H1 (cell line): ENCODE measurements at places on chromosomes 2 and 18. TPM values are rescaled to one million over a fixed set of nuclear protein-coding genes. Genes with fewer than 3 reads are reported as not detected.

The TUBA4B gene
- polyA plus RNA-seq, result 0.08 and 0.25 TPM in 2 replicates

The ANKRD23 gene
- polyA plus RNA-seq, result 3.4 and 4.8 TPM in 2 replicates

The KCTD18 gene
- 1.6 and 2.1 TPM in 2 replicates for polyA plus RNA-seq

The MAPK4 gene
- 3.3 and 3.7 TPM in 2 replicates for polyA plus RNA-seq

The VSNL1 gene
- 34.7 and 49.4 TPM in 2 replicates for polyA plus RNA-seq

The HOXD4 gene
- polyA plus RNA-seq, result not detected in 2 replicates

The HOXD13 gene
- polyA plus RNA-seq, result not detected in 2 replicates

The POTEF gene
- 0.36 and 0.60 TPM in 2 replicates for polyA plus RNA-seq

The LIMS3 gene
- not detected in 2 replicates for polyA plus RNA-seq

The ICOS gene
- polyA plus RNA-seq, result not detected in 2 replicates

The IL36A gene
- polyA plus RNA-seq, result not detected in 2 replicates

The WDR35 gene
- polyA plus RNA-seq, result 5.1 and 9.0 TPM in 2 replicates

The NT5C1B gene
- polyA plus RNA-seq, result not detected in 2 replicates

The RGPD3 gene
- 0.05 and 0.08 TPM in 2 replicates for polyA plus RNA-seq

The CDH19 gene
- polyA plus RNA-seq, result not detected in 2 replicates

The NTSR2 gene
- 0.05 and 0.09 TPM in 2 replicates for polyA plus RNA-seq

The SEH1L gene
- polyA plus RNA-seq, result 31.9 and 41.7 TPM in 2 replicates

The ZBTB7C gene
- 0.15 and 0.17 TPM in 2 replicates for polyA plus RNA-seq

The DCTN1 gene
- polyA plus RNA-seq, result 105 and 155 TPM in 2 replicates

The PLB1 gene
- polyA plus RNA-seq, result 0.08 and 0.36 TPM in 2 replicates

The SCTR gene
- 0.15 and 0.61 TPM in 2 replicates for polyA plus RNA-seq

The CYP26B1 gene
- polyA plus RNA-seq, result 0.06 and 0.19 TPM in 2 replicates

The RBBP8 gene
- polyA plus RNA-seq, result 8.9 and 16.1 TPM in 2 replicates

The RBM43 gene
- polyA plus RNA-seq, result 1.2 and 1.7 TPM in 2 replicates

The CIB4 gene
- polyA plus RNA-seq, result not detected in 2 replicates

The KCNG3 gene
- polyA plus RNA-seq, result 7.8 and 8.1 TPM in 2 replicates

The KCNG2 gene
- 0.71 and 0.74 TPM in 2 replicates for polyA plus RNA-seq

The TRAK2 gene
- 3.0 and 4.5 TPM in 2 replicates for polyA plus RNA-seq

The EFEMP1 gene
- 19.7 and 23.2 TPM in 2 replicates for polyA plus RNA-seq

The FEV gene
- not detected in 2 replicates for polyA plus RNA-seq

The SP110 gene
- 3.1 and 4.3 TPM in 2 replicates for polyA plus RNA-seq

The REG3G gene
- not detected in 2 replicates for polyA plus RNA-seq

The TMEM169 gene
- polyA plus RNA-seq, result 0.41 and 0.75 TPM in 2 replicates

The LRRTM1 gene
- 2.3 and 4.6 TPM in 2 replicates for polyA plus RNA-seq

The RHBDD1 gene
- 9.4 and 10.5 TPM in 2 replicates for polyA plus RNA-seq

The ELP2 gene
- polyA plus RNA-seq, result 45.3 and 55.8 TPM in 2 replicates

The VWA3B gene
- polyA plus RNA-seq, result not detected in 2 replicates

The GPBAR1 gene
- polyA plus RNA-seq, result 0.49 and 0.59 TPM in 2 replicates

The CYBRD1 gene
- 9.2 and 10.7 TPM in 2 replicates for polyA plus RNA-seq

The GALNT3 gene
- polyA plus RNA-seq, result 1.8 and 3.4 TPM in 2 replicates

The CLEC4F gene
- not detected in 2 replicates for polyA plus RNA-seq

The ZDBF2 gene
- 0.99 and 1.5 TPM in 2 replicates for polyA plus RNA-seq

The MOCOS gene
- polyA plus RNA-seq, result 4.7 and 4.8 TPM in 2 replicates

The SERPINB10 gene
- not detected in 2 replicates for polyA plus RNA-seq

The IL36RN gene
- not detected in 2 replicates for polyA plus RNA-seq

The FN1 gene
- polyA plus RNA-seq, result 42.4 and 42.9 TPM in 2 replicates

The GTF2A1L gene
- polyA plus RNA-seq, result 0.18 and 0.20 TPM in 2 replicates

The IL18R1 gene
- polyA plus RNA-seq, result not detected in 2 replicates

The TNFAIP6 gene
- 0.74 and 1.1 TPM in 2 replicates for polyA plus RNA-seq
